Erythroblast (primary cell): ENCODE measurements at places on chromosomes 5 and 9.

DNA sequence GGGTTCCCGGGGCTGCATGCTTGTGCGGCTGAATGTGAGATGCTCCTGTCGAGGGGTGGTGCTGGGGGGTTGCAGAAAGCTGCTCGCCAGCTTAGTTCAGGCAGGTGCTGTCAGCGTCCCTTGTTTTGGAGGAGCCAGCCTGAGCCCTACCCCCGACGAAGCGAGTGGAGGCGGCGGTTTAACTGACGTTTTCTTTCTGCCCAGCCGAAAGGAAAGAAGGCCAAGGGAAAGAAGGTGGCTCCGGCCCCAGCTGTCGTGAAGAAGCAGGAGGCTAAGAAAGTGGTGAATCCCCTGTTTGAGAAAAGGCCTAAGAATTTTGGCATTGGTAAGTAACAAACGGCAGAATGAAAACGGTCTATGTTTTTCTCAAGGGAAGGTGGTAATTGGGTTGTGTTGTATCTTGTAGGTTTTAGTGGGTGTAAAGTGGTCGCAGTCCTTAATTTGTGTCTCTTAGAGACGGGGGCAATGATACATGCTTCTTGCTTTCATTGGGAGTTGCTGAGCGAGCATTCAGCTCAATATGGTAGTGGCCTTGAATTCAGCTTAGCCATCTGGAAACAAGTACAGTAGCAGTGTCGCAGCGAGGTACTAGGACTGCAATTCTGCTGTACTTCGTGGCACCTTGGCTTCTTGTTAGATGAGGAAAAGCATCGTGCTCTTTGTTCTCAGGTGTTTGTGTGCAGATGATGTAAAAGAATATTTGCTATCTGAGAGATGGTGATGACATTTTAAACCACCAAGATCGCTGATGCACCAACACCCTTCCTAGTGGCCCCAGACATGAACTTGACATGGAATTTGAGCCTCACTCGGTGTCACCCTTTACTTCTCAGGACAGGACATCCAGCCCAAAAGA lies 928 bp downstream of the RPL7A start:
- peak; percentile 30 for DNase-seq

- DNase-seq, result no peak
These were observed 197.7 kb downstream of the PLK2 start for GRCh38 chr5:58262226-58262625.

DNA sequence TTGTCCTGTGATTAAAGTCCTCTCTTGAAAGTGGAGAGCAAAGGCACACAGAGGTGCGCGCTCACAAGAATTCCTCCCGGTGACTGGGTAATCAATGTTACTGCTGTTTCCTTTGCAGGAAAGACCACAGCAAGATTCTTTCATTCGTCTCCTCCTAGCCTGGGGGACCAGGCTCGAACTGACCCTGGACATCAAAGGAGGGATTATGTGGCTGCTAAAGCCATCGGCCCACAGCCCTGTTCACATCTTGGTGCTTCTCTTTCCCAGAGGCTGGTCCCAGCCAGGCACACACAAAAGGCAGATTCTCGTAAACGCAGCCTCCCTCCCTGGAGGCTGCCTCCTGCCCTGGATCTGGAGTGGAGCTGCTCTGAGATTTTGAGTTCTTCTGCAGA lies 230.9 kb downstream of the FANCC start:
- no peak for DNase-seq

- no peak for DNase-seq
These were observed 98.4 kb upstream of the C9orf72 start for GRCh38 chr9:27671636-27672035.

DNA sequence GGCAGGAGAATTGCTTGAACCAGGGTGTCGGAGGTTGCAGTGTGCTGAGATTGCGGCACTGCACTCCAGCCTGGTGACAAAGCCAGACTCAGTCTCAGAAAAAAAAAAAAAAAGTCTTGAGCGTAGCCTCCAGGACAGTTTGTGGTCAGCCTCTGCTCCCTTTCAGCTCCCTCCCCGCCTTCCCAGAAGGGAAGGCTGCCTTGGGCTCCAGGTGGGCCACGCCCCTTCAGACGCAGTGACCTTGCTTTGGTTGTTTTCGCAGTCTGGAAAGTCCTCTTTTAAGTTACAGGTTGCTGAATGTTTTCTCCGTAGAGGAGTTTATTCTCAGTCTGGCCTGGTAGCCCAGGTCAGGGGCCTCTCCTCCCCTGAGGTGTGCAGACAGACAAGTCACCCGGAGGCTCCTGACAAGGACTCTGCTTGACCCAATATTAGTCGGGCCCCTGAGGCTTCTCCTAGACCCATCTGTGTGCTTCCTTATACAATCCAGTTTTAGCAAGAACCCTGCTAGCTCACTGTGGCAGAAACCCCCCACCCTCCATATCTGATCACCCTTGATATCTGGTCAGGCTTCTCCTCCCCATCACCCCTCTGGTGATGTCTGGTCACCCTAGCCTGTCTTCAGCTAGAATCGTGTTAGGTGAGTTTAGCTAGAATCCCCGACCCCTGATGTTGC lies 31.6 kb upstream of the N4BP3 start:
- DNase-seq, result no peak

GRCh38 chr5:118533156-118533555 lies 455.2 kb downstream of the DTWD2 start:
- no peak for DNase-seq

DNA sequence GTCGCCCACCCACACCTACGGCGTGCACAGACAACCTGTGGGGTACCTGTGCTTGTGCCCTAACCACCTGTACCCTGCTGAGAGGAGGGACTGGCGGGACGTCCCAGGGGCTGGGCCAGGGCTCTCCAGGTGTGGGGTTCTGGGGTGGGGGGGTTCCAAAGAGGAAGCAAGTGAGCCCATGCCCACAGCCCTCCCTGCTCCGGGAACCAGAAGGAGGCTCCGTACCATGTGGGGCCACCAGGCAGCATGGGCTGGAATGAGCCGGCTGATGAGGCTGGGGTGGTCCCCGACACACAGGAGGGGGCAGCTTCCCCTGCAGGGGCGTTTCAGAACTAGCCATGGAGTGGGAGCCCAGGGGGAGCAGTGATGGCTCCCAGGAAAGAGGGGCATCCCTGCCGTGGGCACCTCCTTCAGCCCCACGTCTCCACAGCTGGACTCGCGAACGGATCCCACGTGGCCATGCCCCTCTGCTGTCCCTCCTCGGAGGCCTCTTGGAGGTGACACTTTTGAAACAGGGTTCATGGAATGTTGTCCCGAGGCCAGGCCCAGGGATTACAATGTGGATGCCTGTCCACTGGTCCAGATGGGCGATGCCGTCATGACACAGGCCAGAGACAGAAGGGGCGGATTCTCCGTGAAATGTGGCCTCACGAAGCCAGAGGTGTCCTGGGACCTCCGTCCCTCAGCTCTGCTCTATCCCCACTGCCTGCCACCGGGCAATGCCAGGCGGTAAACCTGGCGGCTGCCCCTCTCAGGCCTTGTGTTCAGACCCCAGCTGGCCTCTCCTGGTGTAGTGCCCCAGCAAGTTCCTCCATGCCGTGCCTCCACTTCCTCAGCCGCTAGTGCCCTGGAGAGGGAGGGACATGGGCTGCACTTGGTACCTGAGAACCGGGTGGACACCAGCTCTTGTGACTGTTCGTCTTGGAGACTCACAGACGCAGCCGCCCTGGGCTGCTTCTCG lies 33.6 kb upstream of the IRX4 start:
- no peak for DNase-seq

DNA sequence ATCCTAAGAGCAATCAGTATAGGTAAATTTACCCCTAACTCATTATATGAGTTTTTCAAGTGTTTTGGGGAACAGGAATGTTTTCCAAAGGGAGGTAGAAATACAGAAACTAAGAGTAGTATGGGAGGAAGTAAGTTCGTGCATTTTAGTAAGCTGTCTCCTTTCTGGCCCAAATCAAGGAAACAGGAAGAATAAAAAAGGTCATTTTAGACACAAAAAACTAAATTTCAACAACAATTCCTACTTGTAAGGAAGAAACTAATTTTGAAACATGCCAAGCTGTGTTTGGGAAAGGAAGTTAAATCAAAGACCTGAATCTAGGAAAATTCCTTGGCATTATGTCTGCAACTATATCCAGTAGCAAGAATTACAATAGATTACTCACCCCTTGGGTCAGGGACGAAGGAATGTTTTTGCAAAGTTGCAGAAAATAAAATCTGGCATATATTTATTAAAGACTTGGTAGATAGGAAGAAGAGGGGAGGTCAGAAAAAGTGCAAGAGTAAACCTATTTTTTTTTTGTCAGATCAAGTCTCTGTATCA lies 6.5 kb upstream of the RPS6 start:
- no peak for DNase-seq

- DNase-seq, result no peak
These were observed 1.1 kb upstream of the NDST1 start for GRCh38 chr5:150506571-150507473.

DNA sequence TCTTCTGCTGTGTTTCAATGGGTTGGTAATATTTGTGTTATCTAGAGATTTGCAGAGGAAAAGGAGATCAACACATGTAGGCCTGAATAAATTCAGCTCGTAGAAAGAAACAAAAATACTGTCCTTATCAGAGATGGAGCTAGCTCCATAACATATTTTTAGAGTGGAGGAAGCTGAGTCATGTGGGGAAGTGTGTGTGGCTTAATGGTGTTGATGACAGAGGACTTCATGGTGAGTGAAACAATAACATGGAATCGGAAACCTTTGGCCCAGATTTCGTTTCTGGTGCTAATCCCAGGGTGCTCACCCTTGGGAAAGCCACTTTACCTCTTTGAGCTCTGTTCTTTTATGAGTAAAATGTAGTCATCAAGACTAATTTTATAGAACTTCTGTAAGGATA lies 825.0 kb downstream of the TLR4 start:
- DNase-seq, result no peak

DNA sequence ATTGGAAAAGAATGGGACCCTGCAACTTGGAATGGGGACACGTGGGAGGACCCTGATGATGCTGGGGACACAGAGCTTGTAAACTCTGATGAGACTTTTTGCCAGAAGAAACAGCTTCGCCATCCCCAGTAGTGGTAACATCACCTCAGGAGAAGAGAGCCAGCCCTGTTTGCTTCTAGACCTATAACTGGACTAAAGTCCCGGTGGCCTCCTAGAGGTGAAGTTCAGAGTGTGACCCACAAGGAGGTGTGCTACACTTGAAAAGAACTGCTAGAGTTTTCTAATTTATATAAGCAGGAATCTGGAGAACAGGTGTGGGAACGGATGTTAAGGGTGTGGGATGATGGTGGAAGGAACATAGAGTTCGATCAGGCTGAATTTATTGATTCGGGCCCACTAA lies 19.8 kb downstream of the NSA2 start:
- no peak for DNase-seq

DNA sequence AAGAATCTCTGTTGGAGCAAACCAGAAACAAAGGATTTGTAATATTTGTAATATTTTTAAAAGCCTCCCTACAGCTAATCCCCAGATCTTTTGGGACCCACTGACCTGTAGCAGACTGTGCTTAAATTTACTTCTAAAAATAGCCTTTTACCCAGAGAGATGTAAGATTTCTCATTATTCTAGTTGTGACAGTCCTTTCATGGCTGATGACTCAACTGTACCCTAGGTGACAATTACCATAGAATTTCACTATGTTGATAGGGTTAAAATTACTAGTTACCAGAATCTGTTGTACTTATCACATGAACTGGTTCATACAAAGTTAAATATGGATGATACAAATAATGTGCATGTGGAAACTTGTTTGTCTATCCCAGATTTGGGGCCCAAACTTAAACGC lies 543.9 kb upstream of the SEMA6A start:
- no peak for DNase-seq

GRCh38 chr5:90015584-90016018 lies 394.0 kb downstream of the CETN3 start:
- DNase-seq, result no peak

DNA sequence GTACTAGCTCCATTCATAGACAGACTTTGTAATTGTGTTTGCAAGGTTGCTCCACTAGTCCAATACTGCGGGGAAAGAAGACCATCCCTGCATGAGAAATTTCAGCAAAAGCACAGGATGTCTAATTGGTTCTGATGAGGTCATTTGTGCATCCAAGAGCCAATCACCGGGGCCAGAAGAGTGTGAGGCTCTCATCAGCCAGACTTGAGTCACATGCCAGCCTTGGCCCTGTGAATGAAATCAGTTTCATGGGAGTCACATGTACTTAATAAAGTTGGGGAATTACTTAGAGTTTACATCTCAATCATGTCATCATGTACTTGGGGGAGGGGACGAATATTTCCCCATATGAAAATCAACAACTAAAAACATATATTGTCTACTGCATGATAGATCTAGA lies 1236.0 kb downstream of the MAT2B start:
- DNase-seq, result no peak

- peak; percentile 75 for DNase-seq
These were observed 11.2 kb upstream of the CXXC5 start for GRCh38 chr5:139636975-139637408.
